RWPE2 (cell line): ENCODE measurements at places on chromosomes 3 and 15.

DNA sequence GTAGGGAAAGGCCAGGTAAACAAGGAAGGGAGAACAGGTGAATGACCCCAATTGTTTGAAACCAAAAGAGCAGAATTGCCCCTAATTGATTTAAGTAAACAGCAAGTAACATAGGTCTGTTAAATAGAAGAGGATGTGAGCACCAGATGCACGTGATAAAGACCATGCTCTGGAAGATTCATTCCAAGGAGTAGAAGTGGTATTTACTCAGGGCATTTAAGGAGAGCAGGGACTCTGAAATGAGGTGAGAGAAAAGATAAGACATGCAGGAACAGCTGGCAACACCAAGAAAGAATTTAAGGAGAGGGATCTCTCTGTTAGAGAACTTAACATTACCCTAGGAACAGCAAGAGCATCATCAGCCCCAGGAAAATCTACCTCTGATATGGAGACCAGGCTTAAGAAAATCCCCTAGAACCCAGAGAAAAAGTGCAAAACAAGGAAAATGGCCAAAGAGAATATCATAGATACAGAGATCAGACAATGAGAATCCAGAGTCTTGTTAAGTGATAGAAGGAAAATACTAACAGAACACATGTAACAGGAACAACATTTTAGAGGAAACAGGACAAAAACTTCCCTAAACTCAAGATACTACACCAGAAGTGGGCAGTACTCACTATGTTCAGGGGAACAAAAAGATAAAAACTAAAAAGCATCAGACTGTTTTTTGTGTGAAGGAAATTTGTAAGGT lies 6.4 kb downstream of the NUDT16 start:
- DNase-seq: no peak

DNA sequence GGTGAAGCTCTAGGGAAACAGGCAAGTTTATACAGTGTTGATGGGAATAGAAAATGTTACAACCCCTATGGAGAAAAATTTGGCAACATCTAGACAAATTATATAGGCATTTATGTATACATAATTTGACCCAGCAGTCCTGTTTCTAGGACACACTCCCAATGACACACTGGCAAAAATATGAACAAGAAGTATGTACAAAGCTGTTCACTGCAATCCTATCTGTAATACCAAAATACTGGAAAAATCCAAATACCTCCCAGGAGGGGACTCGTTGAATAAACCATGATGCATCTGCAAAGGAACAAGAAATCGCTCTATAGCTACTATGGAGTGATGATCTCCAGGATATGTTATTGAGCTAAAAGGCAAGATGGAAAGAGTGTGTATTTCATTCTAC lies 8.5 kb downstream of the BFSP2 start:
- DNase-seq: no peak

- no peak for DNase-seq
Measured at GRCh38 chr15:52236013-52236412, 44.8 kb upstream of the GNB5 start.

- DNase-seq: no peak
Measured at GRCh38 chr15:67579164-67579563, 36.7 kb downstream of the MAP2K5 start.

DNA sequence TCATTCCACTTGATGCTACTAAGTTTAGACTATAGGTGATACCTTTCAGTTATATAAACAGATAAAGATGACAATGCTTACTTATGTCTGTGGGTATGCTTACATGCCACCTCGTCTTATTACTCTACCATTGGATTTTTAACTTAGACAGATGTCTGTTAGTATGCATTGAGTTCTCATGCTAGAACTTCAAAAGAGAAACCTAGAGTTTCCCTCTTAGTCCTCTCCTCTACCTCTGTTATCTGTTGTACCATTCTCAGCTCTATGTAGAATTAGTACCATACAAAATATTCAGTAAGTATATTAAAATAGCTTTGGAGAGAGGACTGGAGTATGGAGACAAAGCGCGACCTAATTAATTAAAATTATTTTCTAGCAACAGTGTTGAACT lies 111.3 kb downstream of the BBX start:
- no peak for DNase-seq

DNA sequence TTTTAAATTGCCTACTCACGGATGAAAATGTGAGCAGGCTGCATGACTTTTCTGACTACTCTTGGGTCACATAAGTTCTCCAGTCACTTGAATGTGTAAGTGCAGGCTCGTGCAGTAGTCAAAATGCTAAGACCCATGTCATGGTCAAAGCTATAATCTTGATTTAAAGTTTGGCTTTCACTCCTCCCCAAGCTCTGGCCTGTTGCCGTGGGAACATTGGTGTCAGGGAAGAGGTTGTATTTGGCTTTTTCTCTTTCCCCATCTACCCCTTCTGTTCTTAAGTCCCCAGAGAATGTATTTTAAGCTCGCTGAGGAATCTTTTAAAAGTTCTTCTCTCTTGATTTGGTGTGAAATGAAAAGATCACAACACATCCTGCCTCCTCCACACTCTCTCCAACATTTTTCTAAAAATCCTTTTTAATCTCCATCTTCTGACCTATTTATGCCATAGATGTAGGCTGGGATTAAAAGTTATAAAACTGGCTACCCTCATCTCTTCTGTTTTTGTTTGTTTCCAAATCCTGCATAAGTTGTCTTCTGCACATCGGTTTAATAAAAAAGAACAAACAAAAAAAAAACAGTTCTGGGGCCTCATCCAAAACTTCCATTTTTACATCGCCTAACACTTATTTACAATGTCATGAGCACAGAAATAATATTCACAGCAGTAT lies 61.4 kb upstream of the ADAMTSL3 start:
- DNase-seq: no peak

DNA sequence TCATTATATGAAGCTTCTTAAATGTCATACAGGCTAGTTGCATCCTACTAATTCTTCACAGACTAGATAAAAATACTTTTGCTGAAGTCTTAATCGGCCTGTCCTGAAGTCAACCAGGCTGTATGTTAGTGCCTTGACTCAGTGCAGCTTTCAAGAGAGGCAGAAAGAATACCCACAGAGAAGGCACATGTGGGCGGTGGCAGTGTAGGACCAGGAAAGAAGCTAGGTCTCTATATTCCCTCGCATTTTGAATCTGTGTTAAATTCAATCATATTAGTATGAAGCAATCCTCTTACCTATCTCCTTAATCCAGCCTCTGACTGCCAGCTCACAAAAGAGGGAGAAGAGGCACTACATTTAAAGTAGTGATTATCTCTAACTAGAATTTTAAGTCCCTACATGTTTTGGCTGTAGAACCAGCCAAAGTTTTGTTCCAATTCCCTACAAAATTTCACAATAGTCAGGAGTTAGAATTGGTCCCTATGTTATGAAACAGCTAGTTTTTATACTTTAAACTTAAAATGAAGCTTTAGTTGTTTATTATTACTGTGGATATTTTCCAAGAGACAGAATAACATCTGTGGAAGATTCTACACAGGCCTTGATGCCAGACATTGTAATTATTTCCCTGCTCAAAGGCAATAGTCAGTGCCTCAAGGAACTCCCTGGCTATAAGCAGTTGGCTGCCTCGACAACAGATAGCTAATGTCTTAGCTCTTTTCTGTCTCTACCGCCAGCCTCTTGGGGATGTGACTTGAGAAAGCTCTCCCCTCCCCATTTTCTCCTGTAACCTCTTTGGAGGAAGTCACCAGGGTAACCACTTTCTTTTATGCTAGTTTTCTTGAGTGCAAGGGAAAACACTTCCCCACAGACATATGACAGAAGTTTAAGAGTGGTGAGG lies 31.9 kb downstream of the CRTC3 start:
- DNase-seq: no peak

DNA sequence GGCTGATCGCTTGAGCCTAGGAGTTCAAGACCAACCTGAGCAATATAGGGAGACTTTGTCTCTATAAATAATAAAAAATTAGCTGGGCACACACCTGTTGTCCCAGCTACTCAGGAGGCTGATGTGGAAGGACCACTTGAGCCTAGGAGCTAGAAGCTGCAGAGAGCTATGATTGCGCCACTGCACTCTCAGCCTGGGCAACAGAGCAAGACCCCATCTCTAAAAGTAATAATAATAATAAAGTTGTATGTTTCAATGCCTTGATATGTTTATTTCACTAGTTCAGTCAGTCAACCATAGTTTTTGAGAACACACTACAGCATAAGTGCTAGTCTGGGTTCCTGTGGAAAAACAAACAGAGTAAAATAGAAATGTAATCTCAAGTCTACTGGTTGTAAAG lies 36.5 kb downstream of the IGF2BP2 start:
- no peak for DNase-seq

DNA sequence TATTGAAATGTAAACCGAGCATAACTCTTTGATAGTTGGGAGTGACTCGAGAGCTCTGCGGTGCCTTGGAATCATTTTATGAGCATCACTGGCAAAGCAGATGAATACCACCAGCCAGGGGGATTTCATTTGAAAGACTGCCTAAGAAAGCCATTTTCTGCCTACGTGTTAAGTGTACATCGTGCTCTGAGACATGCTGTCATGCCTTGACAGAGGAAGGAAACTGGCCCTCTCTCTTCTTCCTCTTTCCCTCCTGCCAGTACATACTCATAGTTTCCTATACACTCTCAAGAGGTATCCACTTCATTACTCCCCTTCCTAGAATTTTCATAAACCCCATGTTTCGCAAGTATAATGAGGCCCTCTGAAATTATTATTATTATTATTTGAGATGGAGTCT lies 8.8 kb downstream of the BCL2A1 start:
- DNase-seq: no peak

GRCh38 chr3:43583481-43583880 lies 38.3 kb downstream of the ANO10 start:
- DNase-seq: no peak

DNA sequence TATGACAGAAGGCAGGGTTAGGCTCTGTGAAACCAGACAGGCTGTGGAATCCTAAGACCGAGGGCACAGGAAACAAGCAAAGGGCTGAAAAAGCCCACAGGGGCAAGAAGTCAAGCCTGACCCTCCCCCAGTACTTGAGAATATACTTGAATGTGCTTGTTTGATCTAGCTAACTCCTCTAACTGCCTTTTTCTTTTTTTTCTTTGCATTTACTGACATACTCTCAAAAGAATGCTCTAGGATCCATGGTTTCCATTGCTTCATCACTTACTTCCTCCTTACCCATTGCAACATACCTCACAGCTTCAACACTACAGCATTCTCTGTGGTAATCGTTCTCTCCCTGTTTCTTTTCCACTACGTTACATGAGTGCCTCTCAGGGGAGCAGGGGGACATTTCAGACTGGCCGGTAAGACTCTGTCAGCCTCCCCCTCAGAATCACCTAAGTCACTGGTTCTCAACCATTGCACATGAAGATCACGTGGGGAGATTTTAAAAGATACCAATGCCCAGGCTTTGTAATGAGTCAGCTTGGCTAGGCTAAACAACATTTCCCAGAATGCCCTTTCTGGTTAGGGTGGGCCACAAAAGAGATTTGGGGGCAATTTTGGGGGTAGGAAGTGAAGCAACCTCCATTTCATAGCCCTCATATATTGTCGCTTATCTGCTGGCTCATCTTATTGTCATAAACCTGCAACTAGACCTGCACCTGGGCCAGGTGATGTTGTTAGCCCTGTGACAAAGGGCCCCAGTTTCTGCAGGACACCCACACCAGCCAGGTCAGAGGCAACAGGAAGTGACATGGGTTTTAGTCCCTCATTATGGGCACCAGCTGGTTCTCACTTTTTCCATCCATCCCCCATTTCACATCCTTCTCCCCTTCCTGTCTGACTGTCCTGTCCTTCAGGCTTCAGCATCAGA lies 24.6 kb upstream of the RSL24D1 start:
- DNase-seq: no peak

GRCh38 chr15:79606831-79607355 lies 174.8 kb downstream of the MINAR1 start:
- DNase-seq: no peak
